Omental fat pad (tissue), 4 donors: ENCODE measurements at places on chromosomes 3 and 15.

DNA sequence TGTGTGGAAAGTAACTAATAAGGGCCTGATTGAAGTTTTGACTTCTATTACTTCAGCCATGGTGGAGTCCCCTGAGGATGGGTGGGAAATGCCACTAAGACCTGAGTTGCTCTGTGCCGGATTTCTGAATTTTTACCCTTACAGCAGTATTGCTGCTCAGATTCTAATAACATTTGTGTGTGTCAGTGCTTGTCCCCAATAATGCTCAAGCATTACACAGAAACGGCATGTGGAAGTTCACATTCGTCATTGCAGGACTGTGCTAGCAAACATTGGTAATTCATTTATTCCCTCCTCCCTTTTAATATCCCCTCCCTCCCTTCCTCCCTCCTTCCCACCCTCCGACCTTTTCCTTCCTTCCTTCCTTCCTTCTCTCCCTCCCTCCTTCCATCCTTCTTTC, 484.5 kb upstream of the ONECUT1 start:
- DNase-seq, result no peak

GRCh38 chr3:13532631-13533030, 16.3 kb upstream of the FBLN2 start:
- DNase-seq, result no peak

DNA sequence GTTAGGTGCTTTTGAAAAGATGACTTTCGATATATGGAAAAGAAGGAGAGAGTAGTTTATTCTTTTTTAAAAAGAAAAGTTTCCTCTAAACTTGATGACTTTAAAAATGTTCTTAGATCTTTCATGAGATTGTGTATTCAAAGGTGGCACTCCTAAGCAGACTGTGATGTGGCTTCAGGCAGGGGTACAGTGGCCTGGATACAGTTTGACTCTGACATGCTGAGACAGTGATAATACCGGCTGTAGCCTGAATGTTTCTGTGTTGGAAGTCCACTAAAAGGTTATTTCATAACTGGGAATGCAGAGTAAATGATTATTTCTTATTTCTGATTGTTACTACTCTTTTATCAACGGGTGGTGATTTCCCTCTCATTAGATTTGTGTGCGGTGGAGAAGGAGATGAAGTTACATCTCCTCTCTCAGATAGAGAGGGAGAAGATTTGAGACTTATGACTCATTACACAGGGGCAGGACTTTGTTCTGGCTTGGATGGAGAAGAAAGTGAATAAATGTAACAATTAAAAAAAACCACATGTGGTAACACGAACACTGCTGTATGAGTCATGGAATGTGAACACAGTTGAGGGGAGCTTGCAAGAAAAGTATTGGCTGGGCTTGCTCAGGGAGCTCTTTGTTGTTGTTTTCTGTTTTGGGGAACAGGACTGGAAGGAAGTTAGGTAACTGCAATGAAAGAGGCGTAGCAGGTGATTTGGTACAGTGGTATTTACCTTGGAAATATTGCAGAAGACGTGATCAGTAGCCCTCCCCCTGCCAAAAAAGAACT, 21.6 kb downstream of the SPTSSB start:
- DNase-seq, result no peak

GRCh38 chr15:65085990-65086679, 9.6 kb downstream of the KBTBD13 start:
- DNase-seq, result no peak

GRCh38 chr3:50028346-50028745, 60.4 kb upstream of the RBM5 start:
- DNase-seq, result no peak

- DNase-seq, result no peak
Measured at GRCh38 chr3:45516829-45517228, 77.7 kb upstream of the LIMD1 start.
